ENCODE measurements at places on chromosomes 13 and 19. TPM values are rescaled to one million over a fixed set of nuclear protein-coding genes. Genes with fewer than 3 reads are reported as not detected.

TTYH1 gene
- not detected for total RNA-seq

NCAN gene
- not detected for total RNA-seq

APOC1 gene
- total RNA-seq = not detected

LYPD3 gene
- total RNA-seq = 0.17 TPM

CEACAM8 gene
- total RNA-seq = not detected

SPRED3 gene
- 1.4 TPM for total RNA-seq

All from H4 (cell line).